Vagina (tissue), 2 donors: ENCODE measurements at places on chromosomes 11 and 22. TPM values are rescaled to one million over a fixed set of nuclear protein-coding genes. Genes with fewer than 3 reads are reported as not detected.

GRCh38 chr11:68082481-68082880 lies 38.7 kb downstream of the CHKA start:
- no peak for DNase-seq

- DNase-seq, result no peak
Measured at GRCh38 chr11:99066618-99067317, 46.0 kb downstream of the CNTN5 start.

- no peak for DNase-seq
Measured at GRCh38 chr11:66870131-66870530, 13.3 kb downstream of the LRFN4 start.

Gene MUC2
- total RNA-seq, result not detected
